ENCODE measurements at places on chromosomes 16 and 17.
A peak's percentile ranks its signal among the peaks of the same experiment; 100 is the strongest.

GRCh38 chr16:17374668-17375255, 96.0 kb downstream of the XYLT1 start:
- no peak for DNase-seq

DNA sequence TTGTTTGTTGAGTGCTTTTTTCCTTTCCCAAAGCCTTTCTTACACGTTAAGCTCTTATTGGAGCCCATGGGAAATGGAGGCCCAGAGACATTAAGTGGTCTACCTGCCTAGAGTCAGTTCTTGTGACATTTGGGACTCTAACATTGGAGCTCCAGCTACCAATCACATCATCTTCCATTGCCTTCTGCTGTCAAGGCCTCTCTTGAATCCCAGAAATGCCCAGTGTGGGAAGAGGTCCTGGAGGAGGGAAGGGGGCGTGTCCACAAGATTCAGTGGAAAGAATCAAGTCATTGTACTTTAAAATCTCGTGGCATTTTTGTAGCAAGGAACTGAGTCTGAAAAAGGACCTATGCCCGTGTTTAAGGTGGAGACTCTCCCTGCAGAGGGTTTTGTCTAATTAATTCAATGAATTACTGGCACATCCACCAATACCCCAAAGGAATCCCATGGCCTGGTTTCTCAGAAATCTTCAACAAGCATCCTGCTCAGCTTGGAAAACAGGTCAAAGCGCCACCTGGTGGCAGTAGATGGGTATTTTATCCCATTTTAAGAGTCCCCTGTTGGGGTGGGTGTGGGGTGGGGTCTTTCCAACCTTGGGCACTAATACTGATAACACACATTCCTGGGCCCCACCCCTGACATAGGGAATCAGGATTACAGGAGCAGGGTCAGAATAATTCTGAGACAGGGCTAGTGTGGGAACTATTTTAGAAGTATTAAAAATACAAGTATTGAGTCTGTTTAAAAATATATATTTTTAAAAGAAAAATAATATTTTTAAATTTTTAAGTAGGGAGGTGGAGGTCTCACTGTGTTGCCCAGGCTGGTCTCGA, 24.6 kb downstream of the GPT2 start:
- peak; percentile 34 for DNase-seq

- DNase-seq = peak; percentile 64
Measured at GRCh38 chr16:66603537-66604375, 748 bp upstream of the CMTM3 start.

DNA sequence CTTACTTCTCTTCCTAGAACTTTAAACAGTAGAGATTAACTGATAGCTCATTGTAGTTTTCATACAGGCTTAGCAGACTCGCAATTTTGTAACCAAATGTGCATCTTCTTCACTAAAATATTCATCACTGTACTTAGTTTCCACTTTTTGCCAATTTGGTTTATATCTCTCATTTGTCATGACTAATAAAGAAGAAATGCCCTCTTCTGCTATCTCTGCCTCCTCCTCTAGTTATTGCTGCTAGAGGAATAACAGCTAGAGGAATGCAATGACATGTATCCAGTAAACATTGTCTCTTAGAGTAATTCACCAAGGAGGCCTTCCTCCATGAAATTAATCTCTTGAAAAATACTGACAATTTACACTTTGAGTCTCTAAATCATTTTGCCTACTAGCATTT, 115.5 kb upstream of the COX10 start:
- DNase-seq = no peak

DNA sequence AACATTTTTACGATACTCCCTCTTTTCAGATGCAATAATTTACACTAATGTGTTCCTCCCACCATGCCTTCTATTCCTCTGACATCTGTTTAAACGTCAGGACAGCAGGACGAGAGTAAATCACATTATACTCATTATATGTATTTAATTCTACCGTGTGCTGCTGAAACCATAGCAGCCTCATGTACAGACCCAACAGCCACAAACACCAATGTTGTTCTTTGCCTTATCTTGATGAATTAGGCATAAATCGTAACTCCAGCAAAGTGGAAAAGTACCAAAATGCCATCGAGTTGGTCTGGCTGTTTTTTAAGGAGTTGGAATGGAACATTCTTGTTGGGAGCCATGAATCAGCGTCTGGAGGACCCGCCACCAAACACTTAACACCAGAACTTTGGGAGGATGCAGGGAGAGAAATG, 82.9 kb upstream of the FOXF1 start:
- no peak for DNase-seq

- DNase-seq = no peak
Measured at GRCh38 chr17:67003231-67003630, 38.7 kb downstream of the CACNG4 start.

DNA sequence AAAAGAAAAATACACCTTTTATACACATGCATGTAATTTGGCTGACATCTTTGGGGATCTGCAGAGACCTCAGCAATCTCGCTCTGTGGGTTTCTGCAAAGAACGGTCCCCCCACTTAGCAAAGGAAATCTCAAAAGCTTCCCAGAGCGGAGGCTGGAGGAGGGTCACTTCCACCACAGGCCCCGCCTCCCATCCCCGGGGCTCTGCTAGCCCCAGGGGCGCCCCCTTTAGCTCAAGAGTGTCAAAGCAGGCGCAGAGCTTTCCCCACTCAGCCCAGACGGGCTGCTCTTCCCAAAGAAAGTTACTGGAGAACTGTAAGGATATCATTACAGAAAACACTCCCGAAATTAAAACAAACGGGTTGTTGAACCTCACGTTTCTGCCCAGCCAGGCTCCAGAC, 11.4 kb downstream of the SLC13A5 start:
- DNase-seq = peak; percentile 4

GRCh38 chr17:51585514-51586104, 325.3 kb downstream of the UTP18 start:
- no peak for DNase-seq

GRCh38 chr16:26672206-26672605, 394.5 kb upstream of the C16orf82 start:
- DNase-seq = no peak

DNA sequence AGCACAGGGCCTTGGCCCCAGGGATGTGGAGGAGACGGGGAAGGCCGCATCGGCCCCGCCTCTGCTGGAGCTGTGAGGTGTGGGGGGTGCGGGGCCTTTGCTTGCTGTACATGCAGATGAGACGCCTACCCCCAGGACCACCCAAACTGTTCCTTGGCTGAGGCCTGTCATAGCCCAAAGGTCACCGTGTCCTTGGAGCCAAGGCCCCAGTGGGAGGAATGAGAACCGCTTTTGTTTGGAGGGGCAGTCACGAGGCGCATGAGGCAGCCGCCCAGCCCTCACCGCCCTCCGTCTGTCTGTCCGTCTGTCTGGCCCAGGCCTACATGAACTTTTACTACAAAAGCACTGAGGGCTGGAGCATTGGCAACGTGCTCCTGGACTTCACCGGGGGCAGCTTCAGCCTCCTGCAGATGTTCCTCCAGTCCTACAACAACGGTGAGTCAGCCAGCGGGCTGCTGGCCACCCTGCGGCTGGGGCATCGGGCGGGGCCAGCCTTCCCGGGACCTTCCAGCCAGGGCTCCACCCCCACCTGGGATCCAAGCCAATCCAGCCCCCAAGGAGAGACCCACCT, 8.8 kb downstream of the TAX1BP3 start:
- DNase-seq = no peak

DNA sequence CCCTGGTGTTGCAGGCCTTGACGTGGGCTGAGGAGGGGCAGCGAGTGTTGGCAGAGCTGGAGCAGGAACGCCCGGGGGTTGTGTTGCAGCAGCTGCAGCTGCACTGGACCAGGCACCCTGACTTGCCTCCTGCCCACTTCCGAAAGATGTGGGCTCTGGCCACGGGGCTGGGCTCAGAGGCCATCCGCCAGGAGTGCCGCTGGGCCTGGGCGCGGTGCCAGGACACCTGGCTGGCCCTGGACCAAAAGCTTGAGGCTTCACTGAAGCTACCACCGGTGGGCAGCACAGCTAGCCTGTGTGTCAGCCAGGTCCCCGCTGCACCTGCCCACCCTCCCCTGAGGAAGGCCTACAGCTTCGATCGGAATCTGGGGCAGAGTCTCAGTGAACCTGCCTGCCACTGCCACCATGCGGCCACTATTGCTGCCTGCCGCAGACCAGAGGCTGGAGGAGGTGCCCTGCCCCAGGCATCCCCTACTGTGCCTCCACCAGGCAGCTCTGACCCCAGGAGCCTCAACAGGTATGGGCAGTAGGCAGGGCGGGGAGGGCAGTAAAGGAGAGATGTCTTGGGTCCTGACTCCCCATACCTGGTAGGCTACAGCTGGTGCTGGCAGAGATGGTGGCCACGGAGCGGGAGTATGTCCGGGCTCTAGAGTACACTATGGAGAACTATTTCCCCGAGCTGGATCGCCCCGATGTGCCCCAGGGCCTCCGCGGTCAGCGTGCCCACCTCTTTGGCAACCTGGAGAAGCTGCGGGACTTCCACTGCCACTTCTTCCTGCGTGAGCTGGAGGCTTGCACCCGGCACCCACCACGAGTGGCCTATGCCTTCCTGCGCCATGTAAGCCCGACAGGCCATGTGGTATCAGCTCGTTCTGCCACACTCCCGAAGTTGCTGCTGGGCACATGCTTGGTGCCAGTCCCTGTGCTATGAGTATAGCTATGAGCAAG, 5.6 kb downstream of the PLEKHG4 start:
- DNase-seq = no peak

DNA sequence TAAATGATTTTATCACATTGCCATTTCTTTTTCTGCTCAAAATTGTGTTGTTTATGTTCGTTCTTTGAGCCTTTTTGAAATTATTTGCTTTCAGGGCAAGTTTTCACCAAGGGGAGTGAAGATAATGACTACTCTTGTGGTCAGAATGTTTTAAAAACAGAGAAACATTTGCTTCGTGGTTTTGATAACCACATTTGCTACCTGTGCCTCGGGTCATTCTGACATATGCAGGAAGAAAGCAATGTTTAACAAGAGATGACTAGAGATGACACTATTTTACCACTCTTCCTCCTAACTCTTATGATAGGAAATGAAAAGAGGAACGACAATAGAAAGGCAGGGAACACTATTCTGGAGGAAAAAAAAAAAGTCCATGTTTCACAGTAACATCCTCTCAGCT, 1496.5 kb upstream of the GOT2 start:
- no peak for DNase-seq

DNA sequence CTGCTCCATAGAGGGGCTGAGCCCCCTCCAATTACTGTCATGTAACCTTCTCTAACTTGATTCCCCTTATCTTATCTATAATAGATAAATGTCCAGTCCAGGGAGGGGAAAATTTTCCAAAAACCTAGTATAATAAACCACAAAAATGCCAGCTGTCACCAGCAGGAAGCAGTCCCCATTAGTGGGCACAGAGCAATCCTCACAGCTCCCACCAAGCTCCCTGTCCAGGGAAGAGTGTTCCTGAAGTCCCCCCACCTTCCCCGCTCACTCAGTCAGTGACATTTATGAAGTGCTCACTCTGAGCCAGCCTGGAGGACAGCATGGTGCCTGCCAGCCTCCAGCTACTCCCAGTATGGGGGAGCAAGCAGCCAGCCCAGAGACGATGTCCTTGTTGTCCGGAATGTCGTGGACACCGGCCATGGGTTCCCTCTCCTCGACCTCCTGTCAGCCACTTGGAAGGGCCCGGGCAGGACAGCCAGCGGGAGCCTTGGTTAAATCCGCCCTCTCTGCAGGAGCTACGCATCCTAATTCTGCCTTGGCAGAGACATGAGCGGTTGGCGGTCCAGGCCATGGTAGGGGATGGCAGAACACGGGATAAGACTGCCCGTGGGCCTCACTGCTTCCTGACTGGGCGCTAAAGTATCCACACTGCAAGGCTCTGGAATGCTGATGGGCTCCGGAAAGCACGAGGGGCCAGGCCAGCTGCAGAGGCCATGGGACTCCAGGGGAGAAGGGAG, 102.0 kb upstream of the CDH5 start:
- DNase-seq = no peak

DNA sequence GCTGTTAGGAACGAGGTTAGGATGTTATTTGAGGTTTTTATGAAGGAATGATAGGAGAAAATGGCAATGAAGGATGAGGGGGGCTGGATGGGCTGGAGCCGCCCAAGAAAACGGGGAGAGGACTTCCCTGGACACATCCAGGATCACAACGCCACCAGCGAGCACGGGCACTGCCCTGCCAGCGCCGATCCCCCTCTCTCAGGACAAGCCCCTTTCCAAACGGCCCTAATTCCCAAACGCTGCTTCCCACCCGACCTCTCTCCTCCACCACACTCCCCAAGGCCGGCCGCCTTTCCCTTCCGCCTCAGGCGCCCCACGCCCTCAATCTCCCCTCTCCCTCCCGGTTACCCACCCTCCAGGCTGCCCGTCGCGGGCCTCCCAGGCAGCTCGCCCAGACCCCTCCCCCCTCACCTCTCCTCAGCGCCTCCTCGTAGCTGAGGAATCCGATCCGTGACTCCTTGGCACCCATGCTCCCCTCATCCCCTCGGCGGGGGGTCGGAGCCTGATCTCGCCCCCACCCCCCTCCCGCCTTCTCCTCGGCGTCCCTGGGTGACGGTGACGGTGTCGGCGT, 377 bp downstream of the USP32 start:
- no peak for DNase-seq

DNA sequence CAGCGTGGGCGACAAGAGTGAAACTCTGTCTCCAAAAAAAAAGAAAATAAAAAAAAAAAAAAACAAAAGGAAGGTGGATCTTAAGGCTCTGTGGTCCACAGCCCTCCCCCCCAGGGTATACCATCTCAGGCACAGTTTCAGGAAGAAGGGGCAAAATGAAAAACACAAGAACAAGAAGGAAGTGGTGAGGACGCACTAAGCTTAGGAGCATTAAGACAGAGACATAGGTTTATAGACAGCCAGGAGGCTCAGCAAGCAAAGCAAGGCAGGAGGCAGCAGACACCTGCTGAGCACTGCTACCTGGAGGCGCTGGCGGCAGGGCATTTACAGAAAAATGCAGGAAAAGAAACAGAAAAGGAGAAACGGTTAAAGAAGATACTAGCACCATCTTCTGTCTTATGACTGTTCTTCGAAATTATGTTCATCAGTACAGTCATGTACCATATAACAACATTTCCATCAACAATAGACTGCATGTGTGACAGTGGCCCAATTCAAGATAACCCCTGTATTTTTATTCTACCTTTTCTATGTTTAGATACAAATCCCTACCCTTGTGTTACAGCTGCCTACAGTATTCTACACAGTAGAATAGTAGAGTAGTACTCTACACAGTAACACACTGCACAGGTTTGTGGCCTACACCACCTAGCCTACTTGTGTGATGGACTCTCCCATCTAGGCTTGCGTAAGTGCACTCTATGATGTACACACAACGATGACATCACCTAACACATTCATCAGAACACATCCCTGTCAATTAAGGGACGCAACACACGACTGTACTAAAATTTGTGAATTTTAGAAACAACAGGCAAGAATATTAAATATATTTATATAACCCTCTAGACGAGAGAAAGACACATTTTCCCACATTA, 62.5 kb downstream of the XPO6 start:
- no peak for DNase-seq

GRCh38 chr17:77465358-77466041, 324.7 kb downstream of the SEC14L1 start:
- DNase-seq = peak; percentile 63

DNA sequence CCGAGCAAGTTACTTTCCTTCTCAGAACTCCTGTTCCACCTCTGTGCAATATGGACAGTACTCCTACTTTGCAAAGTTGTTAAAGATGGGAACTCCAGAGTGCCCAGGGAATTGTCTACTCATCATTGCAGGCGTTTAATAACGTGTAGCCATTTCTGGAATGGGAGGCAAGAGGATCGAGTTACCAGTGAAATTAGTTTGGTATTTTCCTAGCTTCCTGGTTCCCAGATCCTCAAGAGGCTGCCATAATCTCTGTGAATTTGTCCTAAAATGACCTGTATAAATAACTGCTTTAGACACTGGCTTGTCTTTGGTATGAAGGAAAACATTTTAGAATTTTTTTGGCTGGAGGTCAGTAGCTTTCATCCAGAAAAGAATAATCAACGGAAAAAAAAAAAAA, 27.7 kb downstream of the WWOX start:
- no peak for DNase-seq
